ENCODE measurements at places on chromosomes 2 and 18. TPM values are rescaled to one million over a fixed set of nuclear protein-coding genes. Genes with fewer than 3 reads are reported as not detected.

GRCh38 chr2:98346311-98347236 is at the start of gene CNGA3:
Gene CNGA3 (plus strand): TSS chr2:98346456. CDS start chr2:98369976, 23,520 bp downstream.
- no peak for DNase-seq

GRCh38 chr18:54184836-54185235 is 39.6 kb downstream of the MBD2 start:
- no peak for DNase-seq

DNA sequence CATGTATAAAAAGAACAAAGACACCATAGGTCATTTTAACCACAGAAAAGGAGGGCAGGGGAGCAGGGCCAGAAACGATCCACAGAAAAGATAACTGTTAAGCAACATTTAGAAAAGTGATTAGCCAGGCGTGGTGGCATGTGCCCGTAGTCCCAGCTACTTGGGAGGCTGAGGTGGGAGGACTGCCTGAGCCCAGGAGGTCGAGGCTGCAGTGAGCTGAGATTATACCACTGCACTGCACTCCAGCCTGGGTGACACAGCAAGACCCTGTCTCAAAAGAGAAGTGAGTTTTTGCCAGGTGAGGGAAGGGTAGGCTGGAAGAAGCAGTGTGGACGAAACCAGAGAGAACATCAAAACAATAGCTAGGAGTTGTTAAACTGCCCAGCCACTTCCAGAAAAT is 3.3 kb downstream of the WDR12 start:
- DNase-seq = no peak

- no peak for DNase-seq
Observed at GRCh38 chr2:239905884-239906654, 119.1 kb downstream of the NDUFA10 start.

DNA sequence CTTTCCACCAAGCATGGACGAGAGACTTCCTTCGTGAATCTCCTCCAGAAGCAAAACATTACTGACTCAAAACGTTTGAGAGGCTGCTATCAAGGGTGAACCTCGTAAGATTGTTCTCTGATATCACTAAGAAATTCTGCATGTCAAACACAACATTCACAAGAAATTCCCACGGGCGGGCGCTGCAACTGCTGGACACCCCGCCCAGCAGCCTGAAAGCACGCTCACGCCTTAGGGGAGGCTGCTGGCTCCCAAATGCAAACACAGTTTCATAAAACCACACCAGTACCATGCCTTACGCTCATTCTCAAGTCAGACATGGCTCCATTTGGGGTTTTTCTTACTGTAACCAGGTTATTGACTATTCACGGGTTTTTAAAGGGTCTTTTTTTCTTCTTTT is 39.0 kb downstream of the MBP start:
- DNase-seq = no peak

DNA sequence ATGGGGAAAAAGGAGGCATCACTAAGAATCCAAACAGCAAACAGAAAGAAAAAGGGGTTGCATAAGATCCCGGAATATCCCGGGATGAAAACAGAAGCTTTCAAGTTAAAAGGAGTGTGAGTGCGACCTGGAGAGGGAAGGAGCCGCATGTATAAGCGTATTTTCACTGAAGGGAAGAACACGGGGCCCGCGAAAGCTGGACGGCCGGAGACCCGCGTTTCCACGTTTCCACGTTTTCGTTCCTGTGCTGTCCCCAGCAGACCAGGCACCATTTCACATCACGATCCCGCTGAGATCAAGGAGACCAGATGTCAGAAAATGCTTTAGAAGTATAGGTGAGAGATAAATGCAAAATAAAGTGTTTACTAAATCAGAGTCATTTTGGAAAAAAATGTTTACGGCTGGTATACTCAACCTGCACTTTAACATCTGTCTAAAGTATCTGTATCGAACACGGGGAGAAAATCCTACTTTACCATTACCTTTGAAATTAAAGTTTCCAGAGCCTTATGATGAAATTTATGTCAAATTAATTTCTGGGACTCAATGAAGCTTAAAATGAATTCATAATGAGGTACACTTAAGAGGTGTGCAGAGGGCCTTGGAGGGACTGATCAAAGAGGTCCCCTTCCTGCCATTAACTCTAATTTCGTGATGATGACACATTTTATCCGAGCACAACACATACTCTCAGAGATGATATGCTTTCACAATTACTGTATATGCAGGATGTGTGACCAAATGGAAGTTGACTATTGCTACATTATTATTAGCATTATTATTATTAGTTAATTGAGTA is 71.0 kb upstream of the SALL3 start:
- no peak for DNase-seq

GRCh38 chr2:173119069-173119807 is 43.6 kb downstream of the MAP3K20 start:
- DNase-seq = no peak

- no peak for DNase-seq
Observed at GRCh38 chr2:52390651-52391050, 1358.7 kb upstream of the NRXN1 start.

- DNase-seq = no peak
Observed at GRCh38 chr2:101805152-101806088, 107.9 kb downstream of the MAP4K4 start.

The ADCY3 gene
- total RNA-seq = 90.9 TPM

DNA sequence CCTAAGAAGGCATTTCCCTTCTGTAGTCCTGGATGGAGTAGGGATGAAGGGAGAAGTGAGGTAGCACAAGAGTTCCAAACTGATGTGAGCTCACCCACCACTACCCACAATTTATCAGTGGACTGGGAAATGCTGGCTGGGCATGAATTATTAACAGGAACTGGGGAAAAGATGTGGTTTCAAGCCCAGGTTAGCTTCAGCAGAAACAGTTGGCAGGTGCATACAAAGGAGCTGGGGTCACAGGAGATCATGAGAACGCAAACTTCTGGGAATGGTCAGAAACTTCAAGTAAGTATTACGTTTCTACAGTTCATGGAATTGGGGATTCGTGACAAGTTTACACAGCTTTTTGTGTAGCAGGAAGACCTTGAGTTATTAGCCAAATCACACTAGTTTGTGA is 5.4 kb downstream of the CCDC141 start:
- DNase-seq = no peak

DNA sequence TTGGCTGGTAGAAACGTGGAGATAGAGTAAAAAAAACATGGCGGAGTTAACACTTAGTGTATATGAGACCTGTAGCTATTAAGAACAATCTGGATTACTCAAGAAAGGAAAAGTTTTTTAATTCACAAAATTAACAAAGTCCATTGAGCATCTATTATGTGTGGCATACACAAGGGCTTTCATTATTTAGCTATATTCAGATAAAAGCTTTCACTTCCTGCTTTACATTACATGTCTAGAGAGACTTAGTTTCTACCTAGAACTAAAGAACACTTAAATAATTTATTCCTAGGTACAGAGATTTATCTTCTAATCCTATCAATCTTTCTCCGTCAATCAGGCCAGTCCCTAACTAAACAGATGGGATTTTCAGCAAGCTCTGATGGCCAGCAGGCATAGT is 196.0 kb upstream of the SLC39A10 start:
- DNase-seq = no peak

Measured in CD8-positive, alpha-beta memory T cell (primary cell).